A375 (cell line): ENCODE measurements at places on chromosomes 12 and 14. TPM values are rescaled to one million over a fixed set of nuclear protein-coding genes. Genes with fewer than 3 reads are reported as not detected.

The BIN2 gene
- total RNA-seq = not detected in 2 replicates

The AQP5 gene
- total RNA-seq = 0.49 and 0.69 TPM in 2 replicates

The OR4K5 gene
- not detected in 2 replicates for total RNA-seq

The OR10A7 gene
- not detected in 2 replicates for total RNA-seq

The ACOT6 gene
- total RNA-seq = not detected in 2 replicates
